ENCODE measurements at places on chromosomes 3 and 15.

DNA sequence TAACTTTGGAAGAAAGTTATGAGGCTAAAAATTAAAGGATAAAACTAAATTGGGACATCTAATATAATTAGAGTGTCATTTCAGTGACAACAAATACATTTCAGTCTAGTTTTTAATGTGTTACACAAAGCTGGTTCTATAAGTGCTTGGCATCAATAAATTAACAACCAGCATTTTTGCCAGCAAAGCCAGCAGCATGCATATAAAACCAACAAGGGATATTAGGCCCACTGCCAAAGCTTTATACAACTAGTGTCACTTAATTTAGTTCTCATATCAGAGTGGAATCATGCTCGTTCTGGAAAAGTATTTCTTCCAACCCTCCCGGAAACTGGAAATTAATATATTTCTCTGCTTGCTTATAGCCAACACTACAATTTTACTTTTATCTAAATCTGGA, 88.8 kb downstream of the THBS1 start:
- DNase-seq = no peak

- no peak for DNase-seq
Observed at GRCh38 chr3:13461169-13462124, 18.7 kb upstream of the HDAC11 start.

DNA sequence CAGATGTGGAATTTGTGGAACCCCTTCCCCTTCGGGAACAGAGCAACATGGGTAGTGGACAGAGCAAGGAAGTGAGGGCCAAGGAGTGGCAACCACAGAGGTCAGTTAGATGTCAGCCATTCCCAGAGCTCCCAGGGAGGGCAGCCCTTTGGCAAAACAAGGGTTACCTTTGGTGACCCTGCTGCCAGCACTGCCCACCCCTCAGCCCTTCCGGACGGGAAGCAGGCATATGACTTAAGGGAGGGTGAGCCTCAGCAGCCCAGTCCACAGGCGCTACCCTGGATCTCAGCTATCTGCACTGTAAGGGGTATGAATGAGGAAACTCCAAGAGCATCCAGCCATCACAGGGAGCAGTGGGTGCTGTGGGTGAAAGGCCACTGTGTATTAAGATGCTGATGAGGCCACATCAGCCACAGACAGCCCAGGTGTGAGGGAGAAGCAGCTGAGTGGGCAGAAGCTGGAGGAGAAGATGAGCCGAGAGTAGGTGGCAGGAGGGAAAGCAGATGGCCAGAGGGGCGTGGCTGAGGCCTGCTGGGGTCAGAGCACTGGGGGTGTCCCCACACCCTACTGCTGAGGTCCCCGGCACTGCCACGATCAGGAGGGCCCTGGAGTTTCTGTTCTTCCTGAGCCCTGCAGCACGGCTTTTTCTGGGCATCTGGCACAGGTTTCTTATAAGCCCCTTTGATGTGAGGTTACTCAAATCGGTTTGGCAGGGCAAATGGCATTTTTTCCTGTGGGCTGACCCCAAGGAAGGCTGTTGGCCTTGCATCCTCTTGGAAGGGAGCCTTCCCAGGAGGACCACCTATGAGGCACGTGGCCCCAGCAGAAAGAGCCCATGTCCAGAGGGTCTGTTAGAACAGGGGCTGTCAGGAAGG, 6.2 kb downstream of the PLA2G4D start:
- DNase-seq = no peak

DNA sequence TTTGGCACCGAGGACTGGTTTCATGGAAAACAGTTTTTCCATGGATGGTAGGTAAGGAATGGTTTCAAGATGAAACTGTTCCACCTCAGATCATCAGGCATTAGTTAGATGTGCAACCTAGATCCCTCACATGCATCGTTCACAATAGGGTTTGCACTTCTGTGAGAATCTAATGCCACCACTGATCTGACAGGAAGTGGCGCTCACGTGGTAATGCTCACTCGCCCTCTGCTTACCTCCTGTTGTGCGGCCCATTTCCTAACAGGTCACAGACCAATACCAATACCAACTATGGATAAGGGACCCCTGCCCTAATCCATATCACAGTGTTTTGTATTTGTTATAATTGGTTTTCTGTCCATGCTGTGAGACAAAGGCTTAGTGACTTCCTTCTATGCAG, 58.9 kb downstream of the SLMAP start:
- no peak for DNase-seq

GRCh38 chr15:88981244-88982215, 68.4 kb upstream of the MFGE8 start:
- DNase-seq = no peak

DNA sequence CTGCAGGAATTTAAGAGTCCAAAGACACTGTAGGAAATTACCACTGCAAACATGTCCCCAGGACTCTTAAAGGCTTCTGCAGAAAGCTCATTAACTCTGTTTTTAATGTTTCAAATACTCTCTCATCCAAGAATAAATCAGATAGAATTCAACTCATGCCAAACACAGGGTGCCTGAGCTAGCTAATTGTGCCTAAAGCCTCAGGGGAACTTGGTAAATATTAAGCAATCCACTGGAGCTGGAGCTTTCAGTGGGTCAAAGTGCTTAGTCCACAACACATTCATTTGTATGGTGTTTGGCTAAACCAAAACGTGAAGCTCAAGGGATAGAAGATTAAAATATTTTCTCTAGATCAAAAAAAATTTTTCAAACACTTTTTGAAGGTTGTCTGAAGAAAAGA, 131.4 kb downstream of the THRB start:
- peak; percentile 46 for DNase-seq

- DNase-seq = no peak
Observed at GRCh38 chr3:188523291-188523690, 369.3 kb downstream of the LPP start.

DNA sequence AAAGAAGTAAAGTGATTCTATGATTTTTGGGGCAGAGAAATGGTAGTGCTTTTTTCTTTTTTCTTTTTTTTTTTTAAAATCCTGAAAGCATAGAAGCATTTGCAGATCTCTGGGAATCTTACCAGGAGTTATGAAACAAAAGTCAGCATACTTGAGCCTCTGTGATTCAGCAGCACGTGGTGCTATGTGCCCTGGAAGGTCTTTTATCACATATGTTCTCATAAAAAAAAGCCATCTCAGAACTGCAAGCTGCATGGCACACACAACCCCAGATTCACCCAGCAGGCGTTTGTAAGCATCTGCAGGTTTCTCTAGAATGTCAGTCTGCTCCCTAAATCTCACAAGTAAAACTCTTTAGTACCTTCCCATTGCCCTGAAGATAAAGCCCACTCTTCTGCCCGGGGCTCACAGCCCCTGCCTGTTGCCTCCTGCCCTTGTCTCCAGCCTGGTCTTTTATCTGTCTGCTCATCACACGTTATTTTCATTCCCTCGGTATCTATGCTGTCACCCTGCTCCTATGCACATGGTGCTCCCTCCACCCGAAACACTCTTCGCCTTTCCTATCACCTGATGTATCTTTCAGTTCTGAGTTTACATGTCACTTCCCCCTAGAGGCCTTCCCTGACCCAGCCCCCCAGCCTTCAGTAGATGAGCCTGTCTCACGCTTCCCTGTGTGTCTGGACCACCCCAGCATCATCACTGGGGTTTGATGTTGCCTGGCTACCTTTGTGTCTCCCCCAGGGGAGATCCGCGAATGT, 72.4 kb downstream of the CHDH start:
- DNase-seq = peak; percentile 92

DNA sequence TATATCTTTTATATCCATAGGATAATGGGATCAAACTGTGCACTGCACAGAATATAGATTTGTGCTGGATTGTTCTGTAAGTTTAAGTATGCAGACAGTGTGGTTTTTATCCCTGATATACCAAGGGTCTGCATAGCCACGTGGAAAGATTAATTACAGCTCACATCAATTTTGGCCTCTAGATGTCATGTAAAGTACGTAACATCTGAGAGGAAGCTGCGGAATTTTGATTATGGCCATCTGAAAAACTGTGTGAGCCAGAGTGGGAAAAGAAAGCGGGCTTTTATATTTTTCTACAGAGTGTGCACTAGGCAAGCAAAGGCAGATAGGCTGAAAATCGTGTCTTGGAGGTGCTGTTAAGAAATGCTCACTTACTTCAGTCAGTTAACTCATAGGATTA, 562.7 kb downstream of the GBE1 start:
- no peak for DNase-seq

- no peak for DNase-seq
Observed at GRCh38 chr3:63861306-63861705, 2.3 kb downstream of the THOC7 start.

DNA sequence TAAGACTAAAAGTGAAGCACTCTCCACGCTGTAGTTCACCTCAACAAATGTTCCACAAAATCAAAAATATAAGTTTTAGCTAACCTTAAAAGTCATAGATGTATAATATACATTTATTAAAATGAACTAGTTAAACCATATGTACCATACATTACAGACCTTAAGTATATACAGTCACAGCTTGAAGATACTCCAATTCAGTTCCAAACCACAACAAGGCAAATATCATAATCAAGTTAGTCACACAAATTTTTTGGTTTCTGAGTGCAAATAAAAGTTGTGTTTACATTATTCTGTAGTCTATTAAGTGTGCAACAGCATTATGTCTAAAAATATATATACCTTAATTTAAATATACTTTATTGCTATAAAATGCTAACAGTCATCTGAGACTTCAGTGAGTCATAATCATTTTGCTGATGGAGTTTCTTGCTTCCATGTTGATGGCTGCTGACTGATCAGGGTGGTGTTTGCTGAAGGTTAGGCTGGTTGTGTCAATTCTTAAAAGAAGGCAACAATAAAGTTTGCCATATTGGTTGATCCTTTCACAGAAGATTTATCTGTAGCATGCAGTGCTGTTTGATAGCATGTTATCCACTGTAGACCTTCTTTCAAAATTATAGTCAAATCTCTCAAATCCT, 736.7 kb downstream of the NSUN3 start:
- no peak for DNase-seq

DNA sequence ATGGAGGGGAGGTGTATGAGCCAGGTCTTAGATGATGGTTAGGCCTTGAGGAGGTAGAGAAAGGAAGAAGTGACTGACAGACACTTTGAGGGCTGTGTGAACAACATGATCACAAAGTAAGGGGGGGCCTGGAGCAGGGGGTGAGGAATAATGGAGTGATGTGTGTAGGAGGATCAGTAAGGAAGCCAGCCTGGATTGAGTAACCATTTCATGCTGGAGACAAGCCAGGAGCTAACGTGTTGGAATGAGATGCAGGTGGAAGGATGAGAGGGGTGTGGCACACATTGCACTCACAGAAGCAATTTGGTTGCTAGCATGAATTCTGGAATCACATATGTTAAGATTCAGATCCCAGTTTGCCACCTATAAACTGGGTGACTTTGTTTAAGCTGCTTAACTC, 65.5 kb downstream of the BBX start:
- DNase-seq = no peak

DNA sequence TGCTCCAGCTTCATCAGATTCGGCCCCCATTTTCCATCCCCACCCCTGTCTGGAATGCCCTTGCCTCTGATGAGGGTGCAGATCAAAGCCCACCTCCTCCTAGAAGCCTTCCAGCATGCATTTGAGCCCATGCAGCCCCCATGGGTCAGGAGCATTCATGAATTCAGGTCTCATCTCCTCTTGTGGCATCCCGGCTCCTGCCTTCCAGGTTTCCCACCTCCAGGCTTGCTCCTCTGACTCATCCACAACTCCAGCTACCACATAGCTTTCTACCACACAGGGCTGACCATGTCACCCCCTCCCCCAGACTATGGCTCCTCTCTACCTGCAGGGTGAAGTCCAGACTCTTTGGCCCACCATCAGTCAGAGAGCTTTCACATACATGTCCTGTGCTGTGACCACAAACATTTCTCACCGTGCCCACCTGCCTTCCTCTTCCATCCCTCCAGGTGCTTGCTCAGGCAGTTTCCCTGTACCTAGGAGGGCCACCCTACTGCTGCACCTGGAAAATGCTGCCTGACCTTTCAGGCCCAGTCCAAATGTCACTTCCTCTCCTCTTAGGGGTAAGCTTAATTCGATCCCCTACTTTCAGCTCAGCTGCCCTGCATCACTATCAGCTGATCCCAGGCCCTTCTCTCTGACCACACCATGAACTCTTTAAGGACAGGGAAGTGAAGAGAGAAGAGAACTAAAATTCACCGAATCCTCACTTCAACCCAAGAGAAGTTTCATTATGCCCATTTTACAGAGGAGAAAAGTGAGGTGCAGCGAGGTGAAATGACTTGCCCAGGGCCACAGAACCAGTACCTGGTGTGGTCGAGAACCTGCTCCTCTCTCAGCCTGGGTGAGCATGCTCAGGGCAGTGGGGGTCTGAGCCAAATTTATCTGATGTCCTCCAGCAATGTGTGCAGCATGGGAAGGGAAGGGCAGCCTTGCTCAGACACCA, 13.7 kb upstream of the FGD5 start:
- no peak for DNase-seq

DNA sequence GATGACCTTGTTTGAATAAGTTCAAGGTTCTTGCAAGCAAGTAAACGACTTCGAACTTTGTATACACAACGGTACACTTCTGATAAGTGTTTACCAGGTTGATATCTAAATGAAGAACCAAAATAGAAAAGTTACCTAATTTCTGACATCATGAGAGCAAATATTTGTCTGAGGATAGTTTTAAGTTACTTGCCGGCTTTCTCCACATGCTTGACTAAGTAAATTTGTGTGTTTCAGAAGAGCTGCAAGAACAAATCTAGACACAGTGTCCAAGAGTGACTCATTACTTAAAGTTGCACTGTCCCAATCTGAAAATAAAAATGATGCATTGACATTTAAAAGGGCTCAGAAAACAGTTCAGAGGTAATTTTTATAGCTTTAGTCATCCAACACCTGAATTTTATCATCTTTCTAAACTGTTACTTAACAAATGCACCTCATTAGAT, 115.1 kb downstream of the HERC1 start:
- DNase-seq = peak; percentile 2

GRCh38 chr3:72255791-72256559, 471.0 kb upstream of the PROK2 start:
- no peak for DNase-seq

Data from retinal pigment epithelial cell (primary cell).